ENCODE measurements at places on chromosomes 11 and 22. TPM values are rescaled to one million over a fixed set of nuclear protein-coding genes. Genes with fewer than 3 reads are reported as not detected.

Gene CADM1
- 8.8 TPM for total RNA-seq

Gene GPHA2
- total RNA-seq, result not detected

Gene HDHD5
- 20.1 TPM for total RNA-seq

Gene PSMC3
- 88.2 TPM for total RNA-seq

Gene APOL3
- total RNA-seq, result 8.7 TPM

Gene SLC22A6
- total RNA-seq, result not detected

Gene PLXNB2
- total RNA-seq, result 148 TPM
